Cardiac muscle cell (in vitro differentiated cells and primary cell): ENCODE measurements at places on chromosomes 13 and 19. TPM values are rescaled to one million over a fixed set of nuclear protein-coding genes. Genes with fewer than 3 reads are reported as not detected.
A peak's percentile ranks its signal among the peaks of the same experiment; 100 is the strongest.

DNA sequence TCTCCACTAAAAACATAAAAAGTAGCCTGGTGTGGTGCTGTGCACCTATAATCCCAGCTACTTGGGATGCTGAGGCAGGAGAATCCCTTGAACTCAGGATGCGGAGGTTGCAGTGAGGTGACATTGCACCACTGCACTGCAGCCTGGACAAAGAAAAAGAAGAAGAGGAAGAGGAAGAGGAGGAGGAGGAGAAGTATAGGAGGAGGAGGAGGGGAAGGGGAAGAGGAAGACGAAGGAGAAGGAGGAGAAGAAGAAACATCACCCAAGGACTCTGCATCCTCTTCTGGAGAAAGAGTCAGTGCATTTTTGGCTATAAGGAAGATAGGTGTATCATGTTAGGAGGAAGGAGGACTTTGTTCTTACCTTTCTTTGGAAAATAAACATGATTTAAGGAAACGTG lies 13.0 kb upstream of the FPR3 start:
- H3K4me3 ChIP-seq, result no peak overlapping the region
- H3K36me3 ChIP-seq, result no peaks in the 10 kb centered on the region
- no peaks in the 10 kb centered on the region for H3K4me1 ChIP-seq
- H3K27me3 ChIP-seq, result no peaks in the 10 kb centered on the region
- no peak overlapping the region for H3K27ac ChIP-seq

DNA sequence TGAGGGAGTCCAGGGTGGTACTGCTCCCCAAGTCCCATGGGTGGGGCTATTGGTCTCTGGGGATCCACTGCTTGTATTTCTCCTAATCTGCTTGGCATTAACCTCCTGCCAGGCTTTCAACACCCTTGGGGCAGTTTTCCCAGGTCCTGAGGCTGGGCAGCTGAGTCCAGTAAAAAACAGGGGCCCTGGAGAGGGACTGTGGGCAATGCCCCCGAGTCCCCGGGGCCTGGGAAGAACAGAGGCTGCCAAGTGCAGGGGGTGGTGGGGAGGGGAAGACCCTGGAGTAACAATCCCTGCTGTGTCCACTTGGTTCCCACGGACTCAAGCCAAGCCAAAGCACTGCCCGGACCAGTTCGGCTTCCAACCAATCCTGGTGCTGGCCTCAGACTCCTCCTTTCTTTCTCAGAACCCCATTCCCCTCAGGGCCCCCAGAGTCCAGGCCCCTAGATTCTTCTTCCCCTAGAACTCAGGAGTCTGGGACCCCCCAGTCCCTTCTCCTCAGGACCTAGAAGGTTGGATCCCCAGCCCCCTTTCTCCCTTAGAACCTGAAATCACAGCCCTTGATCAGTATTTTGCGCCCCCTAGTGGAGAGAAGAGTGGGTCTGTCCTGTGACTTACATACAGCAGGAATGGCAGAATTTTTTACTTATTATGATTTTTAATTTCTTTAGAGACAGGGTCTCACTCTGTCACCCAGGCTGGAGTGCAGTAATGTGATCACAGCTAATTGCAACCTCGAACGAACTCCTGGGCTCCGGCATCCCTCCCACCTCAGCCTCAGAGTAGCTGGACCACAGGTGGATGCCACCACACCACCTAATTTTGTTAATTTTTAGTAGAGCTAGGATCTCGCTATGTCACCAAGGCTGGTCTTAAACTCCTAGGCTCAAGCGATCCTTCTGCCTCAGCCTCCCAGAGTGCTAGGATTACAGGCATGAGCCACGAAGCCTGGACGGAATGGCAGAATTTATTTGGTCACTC lies 3.7 kb upstream of the CLPTM1 start:
- H3K4me3 ChIP-seq, result no peak overlapping the region
- no peak overlapping the region for H3K27ac ChIP-seq
- no peaks in the 10 kb centered on the region for H3K27me3 ChIP-seq

- no peak overlapping the region for H3K4me3 ChIP-seq
- H3K27me3 ChIP-seq, result no peaks in the 10 kb centered on the region
- no peak overlapping the region for H3K27ac ChIP-seq
- peaks cover 6% of the 10 kb centered on the region for H3K4me1 ChIP-seq
These were observed 3.0 kb upstream of the KMT2B start for GRCh38 chr19:35714601-35715354.

DNA sequence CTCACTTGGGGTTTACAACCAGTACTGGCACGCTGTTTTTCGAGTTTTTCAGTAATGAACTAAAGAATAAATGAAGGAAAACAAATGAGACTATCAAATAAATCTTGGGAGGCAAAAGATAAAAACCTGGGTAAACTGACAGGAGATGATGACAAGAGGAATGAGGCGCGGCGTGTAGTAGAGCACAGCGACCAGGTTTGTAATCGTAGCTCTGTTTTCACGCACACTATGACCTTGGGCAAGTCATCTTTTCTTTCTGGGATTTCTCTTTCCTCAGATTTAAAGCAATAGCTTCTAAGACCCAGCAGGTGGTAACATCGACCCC lies 419 bp downstream of the MRPS31 start:
- peaks cover 10% of the 10 kb centered on the region for H3K4me1 ChIP-seq
- no peaks in the 10 kb centered on the region for H3K27me3 ChIP-seq
- H3K4me3 ChIP-seq, result peak overlapping the region; percentile 88

FSTL3 gene
- 33.0 and 34.7 TPM in 2 replicates for polyA plus RNA-seq

- H3K27ac ChIP-seq, result no peak overlapping the region
- H3K36me3 ChIP-seq, result no peaks in the 10 kb centered on the region
- no peaks in the 10 kb centered on the region for H3K4me1 ChIP-seq
- no peaks in the 10 kb centered on the region for H3K27me3 ChIP-seq
- DNase-seq, result peak; percentile 55
- no peak overlapping the region for H3K4me3 ChIP-seq
These were observed 48.6 kb upstream of the PCDH8 start for GRCh38 chr13:52896827-52897659.

DNA sequence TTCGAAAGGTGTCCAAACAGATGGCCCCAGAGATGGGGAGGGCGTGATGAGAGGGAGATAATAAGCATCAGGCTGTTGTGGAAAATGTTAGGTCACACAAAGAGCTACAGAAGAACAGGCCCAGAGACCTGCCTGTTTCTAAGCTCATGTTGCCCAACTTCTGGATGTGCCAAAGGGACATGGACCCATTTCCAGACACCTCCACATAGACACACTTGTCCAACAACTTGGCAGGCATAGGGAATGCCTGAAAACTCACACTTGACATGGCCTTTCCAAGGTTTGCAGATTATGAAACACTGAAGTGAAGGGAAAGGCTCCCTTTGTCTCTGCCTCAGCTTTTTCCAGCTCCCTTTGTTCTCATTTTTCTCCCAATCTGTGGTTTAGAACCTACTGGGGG lies 43.5 kb upstream of the CYP2B6 start:
- H3K36me3 ChIP-seq, result no peaks in the 10 kb centered on the region
- no peak overlapping the region for H3K27ac ChIP-seq
- H3K27me3 ChIP-seq, result no peaks in the 10 kb centered on the region

GRCh38 chr13:20666948-20667347 lies 36.6 kb upstream of the IL17D start:
- peaks cover 12% of the 10 kb centered on the region for H3K4me1 ChIP-seq
- no peak overlapping the region for H3K4me3 ChIP-seq
- no peaks in the 10 kb centered on the region for H3K27me3 ChIP-seq
- no peak for DNase-seq

TEX29 gene
- polyA plus RNA-seq, result not detected in 2 replicates

DNA sequence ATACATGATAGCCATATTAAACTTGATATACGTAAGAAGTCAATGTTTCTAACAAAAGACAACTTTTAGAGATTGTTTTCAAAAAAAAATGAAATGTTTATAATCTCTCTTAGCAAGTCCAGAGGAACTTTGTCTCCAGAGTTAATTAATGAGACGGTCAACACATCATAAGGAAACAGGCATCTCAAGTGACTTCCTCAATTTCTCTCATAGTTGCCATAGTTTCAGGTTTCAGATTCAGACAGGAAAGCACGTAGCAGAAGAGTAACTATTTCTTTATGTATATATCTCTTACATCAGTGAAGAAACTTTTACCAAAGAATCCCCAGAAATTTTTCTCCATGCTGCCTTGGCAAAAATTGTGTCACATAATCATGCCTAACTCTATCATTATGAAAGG lies 159.6 kb upstream of the ATXN8OS start:
- no peak overlapping the region for H3K27ac ChIP-seq
- DNase-seq, result no peak
- H3K4me3 ChIP-seq, result no peak overlapping the region
- H3K27me3 ChIP-seq, result no peaks in the 10 kb centered on the region
- no peaks in the 10 kb centered on the region for H3K36me3 ChIP-seq
- no peaks in the 10 kb centered on the region for H3K4me1 ChIP-seq

GRCh38 chr13:84097148-84097547 lies 214.9 kb upstream of the SLITRK1 start:
- no peak overlapping the region for H3K4me3 ChIP-seq
- no peaks in the 10 kb centered on the region for H3K27me3 ChIP-seq
- no peak for DNase-seq
- H3K27ac ChIP-seq, result no peak overlapping the region

GRCh38 chr13:47621931-47622330 lies 379.1 kb downstream of the SUCLA2 start:
- no peak overlapping the region for H3K27ac ChIP-seq
- H3K27me3 ChIP-seq, result no peaks in the 10 kb centered on the region
- no peak overlapping the region for H3K4me3 ChIP-seq
- DNase-seq, result no peak

CLC gene
- polyA plus RNA-seq, result not detected in 2 replicates

PEAK3 gene
- polyA plus RNA-seq, result 0.06 and 0.51 TPM in 2 replicates

SERPINE3 gene
- 0.80 and 0.92 TPM in 2 replicates for polyA plus RNA-seq

TSKS gene
- not detected in 2 replicates for polyA plus RNA-seq

DNA sequence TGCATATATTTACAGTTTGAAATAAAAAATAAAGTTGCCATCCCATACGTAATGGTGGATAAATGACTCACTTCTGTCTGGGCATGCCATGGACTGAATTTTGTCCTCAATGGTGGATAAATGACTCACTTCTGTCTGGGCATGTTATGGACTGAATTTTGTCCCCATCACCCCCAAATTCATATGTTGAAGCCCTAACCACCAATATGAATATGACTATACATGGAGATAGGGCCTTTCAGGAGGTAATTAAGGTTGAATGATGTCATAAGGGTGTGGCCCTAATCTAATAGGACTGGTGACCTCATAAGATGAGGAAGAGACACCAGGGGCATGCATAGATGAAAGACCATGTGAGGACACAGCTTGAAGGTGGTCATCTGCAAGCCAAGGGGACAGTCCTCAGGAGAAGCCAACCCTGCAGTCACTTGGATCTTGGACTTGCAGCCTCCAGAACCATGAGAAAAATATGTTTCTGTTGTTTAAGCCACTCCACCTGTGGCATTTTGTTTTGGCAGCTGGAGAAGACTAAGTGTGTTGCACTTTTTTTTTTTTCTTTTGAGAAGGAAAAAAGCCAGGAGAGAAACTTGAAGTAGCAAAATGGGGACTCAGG lies 41.8 kb downstream of the RFC3 start:
- no peaks in the 10 kb centered on the region for H3K27me3 ChIP-seq
- H3K4me1 ChIP-seq, result no peaks in the 10 kb centered on the region
- H3K27ac ChIP-seq, result no peak overlapping the region
- no peak overlapping the region for H3K4me3 ChIP-seq
- DNase-seq, result no peak
- no peaks in the 10 kb centered on the region for H3K36me3 ChIP-seq

- H3K27ac ChIP-seq, result no peak overlapping the region
- no peak for DNase-seq
- H3K4me1 ChIP-seq, result no peaks in the 10 kb centered on the region
- no peaks in the 10 kb centered on the region for H3K27me3 ChIP-seq
- no peak overlapping the region for H3K4me3 ChIP-seq
These were observed 373.0 kb upstream of the SLITRK1 start for GRCh38 chr13:84255226-84255797.

ITGBL1 gene
- 0.12 TPM in 1 of 2 replicates, not detected in the other for polyA plus RNA-seq

OR7A5 gene
- polyA plus RNA-seq, result not detected in 2 replicates

GRCh38 chr19:51607077-51607476 lies 23.1 kb downstream of the SIGLEC5 start:
- H3K4me3 ChIP-seq, result no peak overlapping the region
- no peaks in the 10 kb centered on the region for H3K4me1 ChIP-seq

ZNF749 gene
- 16.6 and 28.8 TPM in 2 replicates for polyA plus RNA-seq

- no peaks in the 10 kb centered on the region for H3K27me3 ChIP-seq
- no peaks in the 10 kb centered on the region for H3K36me3 ChIP-seq
- H3K4me3 ChIP-seq, result no peak overlapping the region
- DNase-seq, result no peak
- H3K4me1 ChIP-seq, result no peaks in the 10 kb centered on the region
- no peak overlapping the region for H3K27ac ChIP-seq
These were observed 38.8 kb upstream of the TPP2 start for GRCh38 chr13:102558029-102558428.

ZNF835 gene
- 1.6 TPM in 1 of 2 replicates, not detected in the other for polyA plus RNA-seq

DNA sequence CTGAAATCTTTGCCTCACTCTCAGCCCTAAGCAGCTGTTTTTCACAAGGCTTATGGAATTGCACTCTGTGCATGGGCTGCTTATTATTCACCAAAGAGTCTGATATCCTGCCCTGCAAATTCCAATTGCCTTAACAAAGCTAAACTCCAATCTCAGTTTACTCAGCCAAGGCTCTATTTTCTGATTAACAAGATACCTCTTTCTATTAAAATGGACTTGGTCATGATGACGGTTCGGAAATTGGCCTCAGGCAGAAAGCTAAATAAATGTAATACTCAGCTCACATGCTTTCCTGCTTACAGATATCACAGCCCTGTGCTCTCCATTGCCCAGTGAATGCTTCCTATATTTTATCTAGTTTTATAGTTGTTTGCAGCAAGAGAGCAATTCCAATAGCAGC lies 1270.8 kb downstream of the PCDH9 start:
- no peaks in the 10 kb centered on the region for H3K27me3 ChIP-seq
- no peaks in the 10 kb centered on the region for H3K36me3 ChIP-seq
- no peak for DNase-seq
- H3K4me1 ChIP-seq, result no peaks in the 10 kb centered on the region
- H3K27ac ChIP-seq, result no peak overlapping the region

- no peak overlapping the region for H3K4me3 ChIP-seq
- no peaks in the 10 kb centered on the region for H3K27me3 ChIP-seq
- no peak overlapping the region for H3K27ac ChIP-seq
- no peaks in the 10 kb centered on the region for H3K4me1 ChIP-seq
These were observed 20.5 kb downstream of the SMARCA4 start for GRCh38 chr19:10981252-10981895.

GRCh38 chr19:14349426-14349825 lies 31.8 kb upstream of the ADGRE5 start:
- no peak overlapping the region for H3K27ac ChIP-seq
- no peak overlapping the region for H3K4me3 ChIP-seq
- H3K4me1 ChIP-seq, result no peaks in the 10 kb centered on the region
- H3K27me3 ChIP-seq, result no peaks in the 10 kb centered on the region
- DNase-seq, result no peak
- no peaks in the 10 kb centered on the region for H3K36me3 ChIP-seq

- DNase-seq, result no peak
- peak within 1 kb of the TSS; percentile 30 for H3K4me3 ChIP-seq
- no peak within 1 kb of the TSS for H3K27ac ChIP-seq
- H3K27me3 ChIP-seq, result peaks cover 62% of the 10 kb centered on the region
- H3K36me3 ChIP-seq, result no peaks in the 10 kb centered on the region
- H3K4me1 ChIP-seq, result no peaks in the 10 kb centered on the region
These were observed at the start of gene COX6B2 for GRCh38 chr19:55354698-55355212. Gene COX6B2, minus strand, starts transcription at chr19:55354719. Its CDS starts 198 bp downstream, at chr19:55354521.

- no peak overlapping the region for H3K4me3 ChIP-seq
- no peaks in the 10 kb centered on the region for H3K4me1 ChIP-seq
- no peaks in the 10 kb centered on the region for H3K27me3 ChIP-seq
- H3K27ac ChIP-seq, result no peak overlapping the region
- no peak for DNase-seq
These were observed 56.2 kb downstream of the COLGALT1 start for GRCh38 chr19:17611462-17612244.

- no peak overlapping the region for H3K27ac ChIP-seq
- H3K36me3 ChIP-seq, result no peaks in the 10 kb centered on the region
- H3K4me1 ChIP-seq, result peaks cover 6% of the 10 kb centered on the region
- no peaks in the 10 kb centered on the region for H3K27me3 ChIP-seq
These were observed 94.5 kb downstream of the GNG7 start for GRCh38 chr19:2607712-2608601.
